Smooth muscle cell of trachea (primary cell): ENCODE measurements at places on chromosomes 1 and 21. TPM values are rescaled to one million over a fixed set of nuclear protein-coding genes. Genes with fewer than 3 reads are reported as not detected.

The CD52 gene
- total RNA-seq: not detected in 2 replicates

The FMN2 gene
- 10.3 and 13.8 TPM in 2 replicates for total RNA-seq

The DNM3 gene
- total RNA-seq: 2.0 and 5.5 TPM in 2 replicates

The TNNI3K gene
- total RNA-seq: 1.7 and 1.8 TPM in 2 replicates

The FCGR2B gene
- total RNA-seq: 0.15 TPM in 1 of 2 replicates, not detected in the other

The CHIT1 gene
- not detected in 2 replicates for total RNA-seq

The CD34 gene
- 0.17 and 0.29 TPM in 2 replicates for total RNA-seq

The EPHA8 gene
- total RNA-seq: not detected in 2 replicates

The FNDC10 gene
- 1.6 and 4.1 TPM in 2 replicates for total RNA-seq

The MFAP2 gene
- total RNA-seq: 16.9 and 26.5 TPM in 2 replicates

The S100A7 gene
- total RNA-seq: not detected in 2 replicates

The FOXD2 gene
- 0.29 and 0.66 TPM in 2 replicates for total RNA-seq

The WNT3A gene
- total RNA-seq: not detected in 2 replicates

The MTARC1 gene
- total RNA-seq: 1.2 and 3.0 TPM in 2 replicates

The ARTN gene
- under 0.01 and 0.29 TPM in 2 replicates for total RNA-seq

The FOXO6 gene
- total RNA-seq: not detected in 2 replicates

The PCSK9 gene
- total RNA-seq: 0.50 and 0.87 TPM in 2 replicates

The LIN28A gene
- not detected in 2 replicates for total RNA-seq

The CD5L gene
- not detected in 2 replicates for total RNA-seq

The TTF2 gene
- total RNA-seq: 15.1 and 20.5 TPM in 2 replicates

The CD1E gene
- not detected in 2 replicates for total RNA-seq

The C8A gene
- total RNA-seq: under 0.01 TPM in 1 of 2 replicates, not detected in the other

The MMEL1 gene
- total RNA-seq: under 0.01 and 1.3 TPM in 2 replicates

The OR2T29 gene
- total RNA-seq: not detected in 2 replicates

The IL19 gene
- total RNA-seq: not detected in 2 replicates

The SLAMF7 gene
- total RNA-seq: not detected in 2 replicates

The CELA2B gene
- total RNA-seq: not detected in 2 replicates

The AGO4 gene
- total RNA-seq: 16.1 and 21.5 TPM in 2 replicates

The C1orf74 gene
- total RNA-seq: 3.3 and 4.4 TPM in 2 replicates

The KIAA1614 gene
- total RNA-seq: 9.6 and 13.7 TPM in 2 replicates

The ANKRD65 gene
- total RNA-seq: 2.8 and 4.2 TPM in 2 replicates

The KRTCAP2 gene
- 97.2 and 125 TPM in 2 replicates for total RNA-seq

The MAP3K6 gene
- total RNA-seq: 22.5 and 24.6 TPM in 2 replicates

The NTNG1 gene
- total RNA-seq: 5.0 and 11.6 TPM in 2 replicates

The IQGAP3 gene
- 3.8 and 50.3 TPM in 2 replicates for total RNA-seq

The ITPKB gene
- 18.0 and 27.3 TPM in 2 replicates for total RNA-seq

The OR6N1 gene
- not detected in 2 replicates for total RNA-seq

The GREM2 gene
- 5.5 and 7.7 TPM in 2 replicates for total RNA-seq

The GPR52 gene
- total RNA-seq: 0.50 and 1.5 TPM in 2 replicates

The ERICH3 gene
- 0.15 TPM in 1 of 2 replicates, not detected in the other for total RNA-seq

The ADSS2 gene
- 41.2 and 42.6 TPM in 2 replicates for total RNA-seq

The FTCD gene
- 1.7 TPM in 1 of 2 replicates, not detected in the other for total RNA-seq

The SLFNL1 gene
- 0.66 and 0.73 TPM in 2 replicates for total RNA-seq

The GPR25 gene
- not detected in 2 replicates for total RNA-seq

The ALX3 gene
- not detected in 2 replicates for total RNA-seq
